ENCODE measurements at places on chromosomes 2 and 18. TPM values are rescaled to one million over a fixed set of nuclear protein-coding genes. Genes with fewer than 3 reads are reported as not detected.

The RSAD2 gene
- total RNA-seq, result 4.1 TPM

The HSPD1 gene
- total RNA-seq, result 161 TPM

The EIF2B4 gene
- total RNA-seq, result 33.2 TPM

The CCDC178 gene
- total RNA-seq, result not detected

The CNTNAP5 gene
- total RNA-seq, result not detected

The TMEM169 gene
- 2.2 TPM for total RNA-seq

The RIT2 gene
- total RNA-seq, result not detected

The STAT4 gene
- 128 TPM for total RNA-seq

The DTNB gene
- 32.3 TPM for total RNA-seq

The TMEM150A gene
- total RNA-seq, result 6.4 TPM

The BCL11A gene
- 9.2 TPM for total RNA-seq

The TANC1 gene
- total RNA-seq, result 2.6 TPM

The CNNM3 gene
- total RNA-seq, result 30.8 TPM

The CFAP65 gene
- total RNA-seq, result not detected

DNA sequence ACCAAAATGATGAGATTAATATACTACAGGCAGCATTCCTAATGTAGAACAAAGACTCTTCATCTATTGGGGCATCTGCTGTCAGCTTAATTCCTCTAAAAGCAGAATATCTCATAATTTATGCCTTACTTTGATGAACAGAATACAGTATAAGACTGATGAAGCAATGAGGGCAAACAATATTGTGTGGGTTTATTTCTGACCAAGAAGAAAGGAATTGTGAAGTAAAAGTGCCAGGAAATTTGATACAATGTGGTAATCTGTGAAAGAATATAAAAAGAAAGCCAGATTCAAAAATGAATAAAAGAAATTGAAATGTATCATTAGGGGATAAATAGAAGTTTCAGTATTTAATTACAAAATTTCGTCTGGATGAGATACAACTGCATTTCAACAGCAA, 78.8 kb upstream of the TTC21B start:
- no peak for DNase-seq

- DNase-seq, result no peak
Observed at GRCh38 chr2:222750533-222750932, 79.1 kb downstream of the MOGAT1 start.

DNA sequence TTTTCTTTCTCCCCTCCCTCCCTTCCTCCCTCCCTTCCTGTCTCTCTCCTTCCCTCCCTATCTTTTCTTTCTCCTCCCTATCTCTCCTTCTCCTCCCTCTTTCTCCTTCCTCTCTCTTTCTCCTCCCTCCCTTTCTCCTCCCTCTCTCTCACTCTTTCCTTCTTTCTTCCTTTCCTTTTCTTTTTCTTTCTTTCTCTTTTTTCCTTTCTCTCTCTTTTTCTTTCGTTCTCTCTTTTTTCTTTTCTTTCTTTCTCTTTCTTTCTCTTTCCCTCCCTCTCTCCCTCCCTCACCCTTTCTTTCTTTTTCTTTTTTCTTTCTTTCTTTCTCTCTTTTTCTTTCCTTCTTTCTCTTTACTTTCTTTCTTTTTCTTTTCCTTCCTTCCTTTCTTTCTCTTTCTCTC, 169.7 kb upstream of the LINC00305 start:
- no peak for DNase-seq

- DNase-seq, result no peak
Observed at GRCh38 chr2:37343537-37344434, 644 bp upstream of the QPCT start.

GRCh38 chr2:149370061-149370775, 39.8 kb downstream of the LYPD6 start:
- no peak for DNase-seq

DNA sequence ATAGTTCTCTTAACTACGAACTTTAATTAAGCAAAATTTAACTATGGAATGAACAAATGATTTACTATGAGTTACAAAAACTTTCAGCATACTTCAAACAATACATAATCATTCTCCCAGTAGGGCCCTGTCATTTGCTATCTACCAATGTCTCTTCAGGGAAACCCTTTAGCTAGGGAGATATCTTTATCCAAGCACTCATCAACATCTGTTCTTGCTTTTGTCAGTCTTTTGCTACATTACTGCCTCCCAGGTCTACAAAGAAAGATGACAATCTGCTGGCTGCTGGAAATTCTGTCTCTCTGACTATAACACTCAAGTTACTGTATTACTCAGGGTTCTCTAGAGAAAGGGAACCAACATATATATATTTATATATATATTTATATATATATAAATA, 1626.3 kb upstream of the CELF4 start:
- DNase-seq, result no peak

DNA sequence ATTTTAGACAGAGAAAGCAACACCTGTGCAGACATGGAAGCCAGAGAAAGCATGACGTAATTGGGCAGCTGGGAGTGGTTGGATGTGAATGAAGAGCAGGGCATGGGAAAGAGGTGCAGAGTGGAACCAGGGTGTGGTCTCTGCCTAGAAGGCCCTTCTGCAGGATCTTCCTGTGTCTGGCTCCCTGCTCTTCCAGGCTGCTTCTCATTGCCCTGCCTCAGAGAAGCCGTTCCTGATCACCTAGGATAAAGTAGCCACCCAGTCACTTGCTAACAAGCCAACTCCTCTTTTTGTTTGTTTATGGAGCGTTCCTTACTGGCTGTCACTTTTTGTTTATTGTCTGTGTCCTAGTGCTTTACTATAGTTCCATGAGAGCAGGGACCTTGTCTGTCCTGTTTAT, 28.5 kb downstream of the GALNT1 start:
- DNase-seq, result no peak

DNA sequence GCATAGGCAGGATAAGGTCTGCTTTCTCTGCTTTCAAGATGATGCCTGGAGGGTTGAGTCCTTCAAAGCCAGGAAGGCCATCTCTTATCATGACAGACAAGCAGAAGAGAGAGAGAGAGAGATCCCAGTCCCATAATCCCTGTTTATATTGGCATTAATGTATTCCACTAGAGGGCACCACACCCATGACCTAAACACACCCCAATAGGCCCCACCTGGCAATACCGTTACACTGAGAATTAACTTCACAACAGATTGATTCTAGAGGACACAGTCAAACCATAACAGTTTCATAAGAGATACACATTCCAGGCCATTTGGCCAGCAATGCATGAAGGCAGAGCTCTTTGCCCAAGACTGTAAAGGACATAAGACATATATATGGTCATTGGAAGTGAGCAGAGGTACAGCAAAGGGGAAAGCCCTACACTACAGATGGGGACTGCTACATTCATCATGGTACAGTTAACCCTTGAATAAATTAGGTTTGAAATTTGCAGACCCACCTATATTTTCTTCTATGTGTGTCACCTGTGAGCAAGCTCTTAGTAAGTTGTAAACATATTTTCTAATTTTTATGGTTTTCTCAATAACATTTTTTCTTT, 1516.1 kb downstream of the RPIA start:
- DNase-seq, result no peak

- no peak for DNase-seq
Observed at GRCh38 chr2:79375817-79376216, 137.0 kb upstream of the CTNNA2 start.

DNA sequence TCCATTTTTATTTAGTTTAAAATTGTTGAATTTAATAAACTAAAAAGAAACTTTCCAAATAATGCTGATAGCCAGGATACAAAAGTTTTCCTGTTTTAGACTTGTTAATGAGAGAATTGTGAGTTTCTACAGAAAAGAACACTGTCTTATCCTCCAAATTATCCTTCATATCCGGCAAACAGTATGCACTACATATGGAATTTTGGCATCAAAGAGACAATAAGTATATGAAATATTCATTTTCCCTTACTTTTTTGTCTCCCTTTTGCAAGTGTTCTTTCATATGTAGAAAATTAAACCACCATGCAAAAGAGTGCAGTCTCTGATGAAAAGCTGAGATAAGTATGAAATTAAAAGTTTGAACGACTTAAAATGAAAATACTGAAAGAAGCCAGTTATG, 159.4 kb downstream of the UBE2E3 start:
- DNase-seq, result no peak

GRCh38 chr2:241795021-241795999, 13.7 kb upstream of the NEU4 start:
- DNase-seq, result no peak

- DNase-seq, result no peak
Observed at GRCh38 chr2:241945311-241945710, 75.8 kb downstream of the RTP5 start.

DNA sequence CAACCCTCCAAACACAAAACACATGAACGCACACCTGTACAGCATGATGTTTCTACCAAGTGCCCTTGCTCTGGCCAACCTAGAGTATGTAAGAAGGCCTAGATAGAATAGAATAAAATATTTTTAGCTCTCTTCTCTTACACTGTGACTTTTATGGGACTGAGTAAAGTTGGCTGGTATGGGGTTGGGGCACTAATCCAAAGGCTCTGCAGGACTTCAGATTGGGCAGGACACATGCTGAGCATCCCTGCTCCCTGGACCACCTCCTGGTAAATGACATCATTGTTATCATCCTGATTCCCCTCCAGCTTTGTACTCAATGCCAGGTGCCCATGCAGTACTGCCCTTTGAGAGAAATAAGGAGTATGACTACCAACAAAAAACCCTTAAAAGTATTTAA, 322.2 kb downstream of the SLC8A1 start:
- no peak for DNase-seq

DNA sequence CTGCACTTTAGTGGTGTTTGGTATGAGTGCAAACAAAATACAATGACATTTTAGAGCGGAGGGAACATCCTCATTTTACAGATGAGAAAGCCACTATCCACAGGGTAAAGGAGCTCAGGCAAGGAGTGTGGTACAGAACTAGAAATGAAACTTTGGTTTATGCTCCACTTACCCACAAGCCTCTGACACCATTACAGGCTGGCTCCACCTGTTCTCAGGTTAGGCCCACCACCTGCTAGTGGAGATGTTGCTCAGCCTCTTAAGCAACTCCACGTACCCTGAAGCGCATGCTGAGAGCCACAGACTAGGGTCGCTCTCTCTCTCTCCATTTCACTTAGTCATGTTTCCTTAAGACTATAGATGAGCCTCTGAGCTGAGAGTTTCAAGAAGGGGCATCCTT, 130.0 kb downstream of the MBD2 start:
- DNase-seq, result no peak

DNA sequence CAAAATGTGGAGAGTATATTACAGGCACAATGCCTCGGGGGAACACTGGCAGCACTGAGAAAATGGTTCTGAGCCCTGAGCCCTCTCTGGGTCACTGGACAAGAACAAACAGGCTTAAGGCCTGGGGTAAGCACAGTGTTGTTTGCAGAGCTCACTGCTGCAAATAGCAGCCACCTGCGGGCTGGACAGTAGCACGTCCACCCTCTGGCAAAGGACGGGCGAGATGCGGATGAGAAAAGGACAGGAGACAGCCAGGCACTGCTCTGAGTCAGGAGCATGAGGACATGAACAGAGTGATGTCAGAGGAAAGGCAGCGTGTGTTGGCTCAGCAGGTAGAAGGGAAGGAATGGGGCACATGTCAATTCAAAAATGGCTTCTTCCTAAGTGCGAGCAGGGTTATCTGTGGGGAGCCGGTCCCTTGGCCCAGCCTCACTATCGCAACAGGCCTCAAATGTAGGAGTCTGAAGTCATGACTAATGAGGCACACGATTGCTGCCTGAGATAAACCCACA, 25.9 kb upstream of the NEB start:
- DNase-seq, result no peak

- no peak for DNase-seq
Observed at GRCh38 chr18:35024965-35025364, 16.2 kb upstream of the MAPRE2 start.

DNA sequence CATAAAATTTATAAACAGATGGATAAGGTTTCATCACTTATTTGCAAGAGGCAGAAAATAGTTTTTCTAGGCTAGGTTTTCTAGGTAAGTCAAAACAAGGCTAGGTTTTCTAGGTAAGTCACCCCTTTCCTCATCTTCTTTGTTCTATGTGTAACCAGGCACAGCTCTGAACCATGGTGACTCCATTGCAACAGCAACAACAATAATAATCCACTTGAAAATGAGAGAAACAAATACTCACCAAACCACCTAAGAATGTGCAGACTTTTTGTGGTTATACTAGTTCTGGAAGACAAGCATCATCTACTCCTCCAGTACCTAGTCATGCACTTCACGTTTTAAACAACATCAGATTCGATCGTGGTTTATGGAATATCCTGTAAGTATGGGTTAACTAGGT, 237.4 kb upstream of the ACVR2A start:
- DNase-seq, result no peak

DNA sequence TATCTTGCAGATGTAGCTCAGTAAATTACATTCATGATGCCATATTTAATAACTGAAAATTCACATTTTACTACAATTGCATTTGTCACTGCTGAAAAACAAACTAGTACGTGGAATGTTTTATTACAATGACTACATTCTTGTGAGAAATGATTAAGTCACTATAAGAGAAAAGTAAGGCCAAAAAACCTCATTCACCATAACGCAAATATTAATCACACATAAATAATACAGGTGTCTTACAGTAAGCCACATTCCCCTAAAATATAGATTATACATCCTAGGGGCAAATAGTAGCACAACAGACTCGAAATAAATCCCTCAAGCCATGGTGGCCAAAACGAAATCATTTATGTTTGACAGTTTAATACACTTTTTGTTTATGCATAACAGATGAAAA, 460.6 kb downstream of the NR4A2 start:
- DNase-seq, result no peak

GRCh38 chr2:191209340-191209739, 35.9 kb upstream of the MYO1B start:
- DNase-seq, result no peak

GRCh38 chr2:197136452-197136851, 174.1 kb downstream of the ANKRD44 start:
- DNase-seq, result no peak

DNA sequence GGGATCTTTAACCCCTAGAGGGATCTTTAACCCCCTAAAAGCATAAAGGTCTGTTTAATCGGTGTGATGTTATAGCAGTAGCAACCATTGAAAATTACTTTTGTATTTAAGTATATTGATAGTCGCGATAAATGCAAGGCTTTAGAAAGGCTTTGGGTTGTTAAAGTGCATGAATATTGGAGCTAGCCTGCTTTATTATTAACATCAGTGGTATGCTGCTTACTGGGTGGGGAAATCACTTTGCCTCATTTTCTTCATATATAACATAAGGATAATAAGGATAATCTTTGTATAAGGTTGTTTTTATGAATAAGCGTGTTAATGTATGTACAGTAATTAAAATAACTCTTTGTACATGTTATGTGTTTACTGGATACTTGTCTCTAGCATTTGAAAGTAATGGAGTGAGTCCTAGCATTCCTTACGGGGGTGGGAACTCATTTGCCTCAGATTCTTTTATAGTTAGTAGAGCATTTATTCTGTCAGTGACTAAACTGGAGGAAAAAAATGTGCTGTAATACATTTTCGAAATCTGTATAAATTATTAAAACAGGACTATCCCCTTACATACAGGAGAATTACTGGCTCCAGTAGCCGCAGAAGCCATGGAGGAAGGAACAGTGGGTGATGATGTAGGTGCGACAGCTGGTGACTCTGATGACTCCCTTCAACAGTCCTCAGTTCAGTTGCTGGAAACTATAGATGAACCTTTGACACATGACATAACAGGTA, 122.2 kb downstream of the BIRC6 start:
- no peak for DNase-seq
